ENCODE measurements at places on chromosomes 4 and X.

GRCh38 chr4:181674315-181674875 is 568.8 kb upstream of the TENM3 start:
- no peak for DNase-seq

DNA sequence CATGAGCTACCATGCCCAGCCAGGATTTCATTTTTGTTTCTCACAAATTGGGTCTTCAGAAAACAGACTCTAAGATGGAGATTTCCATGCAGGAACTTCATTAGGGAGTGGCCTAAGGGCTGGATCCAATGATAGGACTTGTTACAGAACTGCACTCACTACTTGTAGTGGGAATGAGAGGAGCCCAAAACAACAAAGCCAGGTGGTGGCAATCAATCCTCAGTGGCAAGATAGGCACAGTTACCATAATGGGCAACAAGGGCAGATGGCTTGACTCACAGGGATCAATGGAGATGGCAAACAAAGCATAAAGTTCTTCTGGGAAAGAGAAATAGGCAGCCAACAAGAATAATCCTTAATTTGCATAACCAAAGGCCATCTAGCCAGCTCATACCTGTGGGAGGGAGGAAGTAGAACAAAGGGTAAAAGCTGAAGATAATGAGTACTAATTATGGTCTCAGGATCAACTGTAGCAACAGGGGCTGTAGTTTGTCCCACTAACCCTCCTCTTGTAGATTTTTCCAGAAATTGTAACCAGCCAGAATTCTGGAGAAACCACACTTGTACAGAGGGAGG is 72.8 kb upstream of the MAPK10 start:
- no peak for DNase-seq

DNA sequence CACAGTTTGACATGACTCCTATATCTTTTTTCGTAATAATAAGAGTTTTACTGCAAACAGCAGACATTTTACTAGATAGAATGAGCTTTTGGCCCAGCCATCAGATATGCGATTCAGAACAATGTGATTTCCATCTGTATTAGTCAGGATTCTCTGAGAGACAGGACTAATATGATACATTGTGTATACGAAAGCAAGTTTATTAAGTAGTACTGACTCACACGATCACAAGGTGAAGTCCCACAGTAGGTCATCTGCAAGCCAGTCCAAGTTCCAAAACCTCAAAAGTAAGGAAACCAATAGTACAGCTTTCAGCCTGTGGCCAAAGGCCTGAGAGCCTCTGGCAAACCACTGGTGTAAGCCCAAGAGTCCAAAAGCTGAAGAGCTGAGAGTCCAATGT is 24.1 kb downstream of the CXCL8 start:
- no peak for DNase-seq

DNA sequence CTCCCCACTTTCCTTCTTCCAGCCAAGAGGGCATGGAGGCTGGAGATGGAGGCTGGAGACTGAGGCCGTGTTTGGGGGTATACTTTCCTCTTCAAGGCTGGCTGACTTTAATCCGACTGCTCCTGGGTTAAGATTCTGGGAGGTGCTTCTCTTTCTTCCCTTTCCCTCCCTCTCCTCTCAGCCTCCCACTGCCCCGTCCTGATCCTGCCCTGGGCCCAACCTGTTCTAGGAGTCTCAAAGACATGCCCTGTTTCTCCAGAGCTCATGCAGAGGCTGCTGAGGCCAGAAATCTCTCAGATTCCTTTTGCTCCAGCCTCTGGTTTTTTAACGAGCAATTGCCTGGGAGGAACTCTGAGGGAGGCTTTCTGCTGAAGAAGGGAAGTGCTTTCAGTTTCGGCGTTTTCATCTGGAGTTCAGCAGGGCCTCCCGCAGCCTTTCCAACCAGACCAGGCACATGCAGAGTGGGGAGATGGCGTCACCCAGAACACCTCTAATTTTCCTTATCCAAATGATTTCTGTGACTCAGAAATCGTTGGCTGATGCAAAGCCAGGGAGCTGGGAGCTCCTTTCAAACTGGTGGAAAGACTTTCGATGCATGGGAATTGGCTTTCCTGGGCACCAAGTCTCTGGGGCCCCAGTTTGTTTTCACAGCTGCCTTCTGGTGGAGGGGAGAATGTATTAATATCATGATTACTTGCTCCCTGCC is 34.5 kb upstream of the FAM9C start:
- DNase-seq, result no peak

GRCh38 chr4:3613967-3614730 is 81.9 kb upstream of the LRPAP1 start:
- DNase-seq, result no peak

GRCh38 chr4:69167300-69167699 is 47.2 kb downstream of the UGT2B11 start:
- no peak for DNase-seq

GRCh38 chr4:5365071-5366008 is 314.1 kb downstream of the STK32B start:
- DNase-seq, result no peak

GRCh38 chr4:109298279-109299010 is 4.0 kb downstream of the COL25A1 start:
- DNase-seq, result no peak

DNA sequence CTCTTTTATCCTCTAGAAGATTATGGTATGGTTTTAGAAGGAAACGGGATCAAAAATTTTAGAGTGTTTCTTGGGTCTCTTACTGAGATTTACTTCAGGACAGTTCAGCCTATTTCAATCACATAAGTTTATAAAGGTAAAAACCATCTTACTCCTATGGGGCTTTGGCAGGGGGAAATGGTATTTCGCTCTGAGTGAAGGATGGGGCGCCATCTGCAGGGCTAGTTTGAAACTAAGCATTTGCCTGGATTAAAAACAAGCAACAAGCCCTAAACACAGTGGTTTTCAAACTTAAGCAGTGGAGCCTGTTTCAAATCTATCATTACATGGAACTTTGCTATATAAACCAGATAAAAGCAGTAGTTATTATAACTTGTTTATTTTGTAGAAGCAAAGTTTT is 361.5 kb upstream of the FMR1 start:
- DNase-seq, result no peak

- peak; percentile 55 for DNase-seq
These were observed 395.2 kb downstream of the MID1IP1 start for GRCh38 chrX:39196192-39197102.

- DNase-seq, result no peak
These were observed 5.1 kb downstream of the CCDC160 start for GRCh38 chrX:134241960-134242619.

- no peak for DNase-seq
These were observed 5.8 kb downstream of the BMP2K start for GRCh38 chr4:78781924-78782323.

GRCh38 chr4:147566762-147567161 is 50.4 kb upstream of the TMEM184C start:
- DNase-seq, result no peak

DNA sequence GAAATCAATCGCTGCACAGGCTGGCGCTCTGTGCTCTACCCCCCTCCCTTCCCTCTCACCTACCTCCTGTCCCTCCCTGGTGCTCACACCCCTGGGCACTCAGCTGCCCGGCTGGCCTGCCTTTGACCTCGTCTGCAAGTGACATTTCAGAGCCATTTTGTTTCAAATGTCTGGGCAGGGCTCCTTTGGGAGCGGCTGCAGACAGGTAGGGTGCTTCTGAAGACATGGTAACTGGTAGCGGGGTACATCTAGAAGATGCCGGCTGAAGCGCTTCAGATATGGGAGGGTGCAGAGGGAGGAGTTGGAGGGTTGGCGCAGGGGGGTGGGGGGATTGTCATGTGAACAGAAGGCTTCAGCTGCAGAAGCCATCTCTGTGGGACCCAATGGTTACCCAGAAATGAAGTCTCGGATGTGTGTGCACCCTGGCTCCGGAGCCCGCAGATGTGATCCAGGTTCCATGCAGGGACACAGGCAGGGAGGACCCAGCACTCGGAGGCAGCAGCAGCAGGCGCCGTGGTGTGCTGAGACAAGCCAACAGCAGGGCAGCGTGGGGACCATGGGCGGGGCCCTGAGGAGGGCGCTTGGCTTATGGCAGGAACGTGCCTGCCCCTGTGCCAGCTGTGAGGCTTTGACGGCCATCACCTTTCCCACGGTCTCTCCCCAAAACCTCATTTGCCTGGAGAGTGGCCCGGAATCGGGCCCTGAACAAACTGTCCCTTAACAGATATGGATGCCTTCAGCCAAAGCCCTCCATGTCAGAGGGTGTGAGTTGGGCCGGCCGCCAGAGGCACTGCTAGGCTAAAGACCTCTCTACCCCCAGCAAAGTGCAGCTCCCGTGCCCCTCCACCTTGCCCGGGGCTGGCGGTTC is 7.6 kb upstream of the DUSP9 start:
- no peak for DNase-seq

- no peak for DNase-seq
These were observed 304.1 kb upstream of the TECRL start for GRCh38 chr4:64713256-64713840.

DNA sequence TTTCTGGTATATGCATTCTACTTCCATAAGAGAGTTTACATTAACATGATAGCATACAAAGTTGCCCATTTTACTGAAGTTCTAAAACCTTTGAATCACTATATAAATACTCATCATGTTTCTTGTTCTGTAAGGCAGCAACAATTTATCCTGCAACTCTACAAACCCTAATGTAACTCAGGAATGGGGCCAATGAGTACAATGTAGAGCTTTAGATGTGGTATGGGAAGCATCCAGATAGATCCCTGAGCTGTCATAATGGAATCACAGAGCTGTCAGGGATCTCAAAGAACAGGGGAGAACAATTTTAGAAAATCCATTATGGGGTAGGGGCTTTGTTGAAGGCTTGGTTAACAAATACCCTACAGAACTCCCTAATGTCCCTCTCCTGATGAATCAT is 88.5 kb downstream of the DCUN1D4 start:
- no peak for DNase-seq

DNA sequence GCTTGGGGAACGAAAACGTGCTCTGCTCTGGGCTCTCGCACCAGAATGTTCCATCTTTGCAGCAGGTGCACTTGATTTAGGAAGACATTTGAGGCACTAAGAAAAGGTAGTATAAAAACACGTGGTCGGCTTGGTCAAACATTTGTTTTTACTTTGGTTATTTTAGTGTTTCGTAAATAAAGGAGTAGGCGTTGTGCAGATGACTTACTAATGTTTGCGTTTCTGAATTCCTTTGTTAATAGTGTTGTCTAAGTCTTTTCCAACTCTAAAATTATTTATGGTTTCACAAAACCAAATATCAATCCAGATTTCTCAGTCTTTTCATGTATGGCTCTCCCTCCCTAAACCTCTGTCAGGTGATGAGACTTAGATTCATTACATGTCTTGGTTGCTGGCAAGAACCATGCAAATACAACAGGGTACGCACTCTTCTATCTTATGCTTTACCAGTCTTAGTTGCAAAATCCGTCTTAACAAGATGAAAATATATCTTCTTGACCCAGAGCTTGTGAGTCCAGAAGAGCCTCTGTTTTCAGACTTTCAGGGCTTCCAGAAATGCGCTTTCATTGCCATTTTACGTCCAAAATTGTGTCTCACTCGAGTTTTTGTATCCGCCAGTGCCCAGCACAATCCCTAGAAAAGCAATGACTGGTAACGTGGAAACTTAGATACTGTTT is 686 bp downstream of the MTHFD2L start:
- no peak for DNase-seq

DNA sequence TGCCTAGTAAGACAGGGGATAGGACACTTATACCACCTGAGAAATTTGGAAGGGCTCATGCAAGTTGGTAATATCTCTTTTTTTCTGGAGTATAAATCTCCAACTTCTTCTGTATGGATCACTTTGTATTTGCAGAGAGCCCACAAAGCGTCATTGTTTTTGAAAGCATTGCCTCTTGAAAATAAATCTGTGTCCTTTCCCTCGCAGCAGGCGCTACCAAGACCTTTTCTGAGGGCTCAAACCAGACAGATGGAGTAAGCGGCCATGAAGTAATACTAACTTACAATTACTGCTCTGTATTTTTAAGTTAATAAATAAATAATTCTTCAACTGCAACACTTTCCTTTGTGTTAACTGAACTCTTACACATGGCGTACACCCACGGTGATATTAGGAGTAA is 56.0 kb upstream of the FBXW7 start:
- DNase-seq, result no peak

DNA sequence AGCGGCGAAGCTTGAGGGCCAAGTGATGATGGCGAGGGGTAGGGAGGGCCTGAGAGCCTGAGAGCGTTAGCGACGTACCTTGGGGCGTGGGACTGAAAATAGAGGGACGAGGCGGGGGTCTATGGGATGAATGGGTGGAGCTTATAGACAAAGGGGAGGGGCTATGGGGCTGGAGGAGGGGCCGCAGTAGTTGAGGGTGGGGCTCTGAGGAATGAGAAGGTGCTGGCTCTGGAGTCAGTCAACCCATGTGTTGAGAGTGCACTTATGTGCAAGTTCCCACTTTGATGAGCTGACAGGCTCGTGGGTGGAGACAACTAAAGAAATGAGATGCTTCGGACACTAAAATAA is 488 bp downstream of the TBC1D25 start:
- DNase-seq, result peak; percentile 62

DNA sequence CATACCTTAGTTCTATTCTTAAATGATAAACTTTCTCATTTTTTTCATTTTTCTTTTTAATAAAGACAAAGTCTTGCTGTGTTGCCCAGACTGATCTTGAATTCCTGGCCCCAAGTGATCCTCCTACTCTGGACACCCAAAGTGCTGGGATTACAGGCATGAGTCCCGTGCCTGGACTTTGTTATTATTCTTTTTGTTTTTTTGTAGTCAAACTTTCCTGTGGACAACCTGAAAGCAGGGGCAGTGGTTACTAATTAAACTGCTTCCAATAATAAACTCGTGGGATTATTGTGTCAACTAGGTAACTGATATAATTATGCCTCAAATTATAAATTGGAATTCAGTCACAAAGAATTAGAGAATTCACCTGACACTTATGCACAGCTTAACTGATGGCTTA is 107.8 kb upstream of the RAPGEF2 start:
- no peak for DNase-seq

DNA sequence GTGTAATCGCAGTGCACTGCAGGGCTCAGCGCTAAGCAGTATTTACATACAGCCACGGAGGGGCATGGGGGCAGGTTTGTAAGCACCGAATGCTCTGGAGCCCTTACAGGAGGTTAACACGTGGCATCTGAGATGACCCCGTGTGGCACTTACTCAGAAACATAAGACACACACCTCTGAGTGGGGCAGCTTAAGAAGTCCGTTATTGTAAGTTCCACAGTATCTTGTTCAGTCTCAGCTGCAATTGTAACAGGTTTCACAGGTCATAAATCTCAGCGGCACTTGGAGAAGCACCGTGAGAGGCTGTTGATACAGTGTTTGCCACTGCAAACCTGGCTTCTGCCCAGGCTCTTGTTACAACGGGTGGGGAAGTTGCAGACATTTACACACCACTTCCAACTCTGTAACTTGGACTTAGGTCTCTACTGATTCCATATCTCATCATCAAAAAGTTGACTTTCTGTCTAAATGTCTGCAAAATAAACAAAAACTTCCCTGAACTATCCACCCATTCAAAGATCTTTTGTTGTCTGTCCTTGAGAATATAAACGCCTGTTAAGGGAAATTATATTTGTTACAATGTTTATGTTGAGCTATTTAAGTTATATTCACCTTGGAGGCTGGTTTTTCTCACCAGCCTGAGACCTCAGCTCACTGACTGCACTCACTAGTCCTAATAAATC is 10.3 kb downstream of the CPLX1 start:
- DNase-seq, result no peak

Data from stimulated activated CD4-positive, alpha-beta T cell treated with anti-CD3 and anti-CD28 coated beads, Interleukin-4, amount 100 ng/mL, for 24 hours (primary cell).